ENCODE measurements at places on chromosomes 4 and X.
A peak's percentile ranks its signal among the peaks of the same experiment; 100 is the strongest.

DNA sequence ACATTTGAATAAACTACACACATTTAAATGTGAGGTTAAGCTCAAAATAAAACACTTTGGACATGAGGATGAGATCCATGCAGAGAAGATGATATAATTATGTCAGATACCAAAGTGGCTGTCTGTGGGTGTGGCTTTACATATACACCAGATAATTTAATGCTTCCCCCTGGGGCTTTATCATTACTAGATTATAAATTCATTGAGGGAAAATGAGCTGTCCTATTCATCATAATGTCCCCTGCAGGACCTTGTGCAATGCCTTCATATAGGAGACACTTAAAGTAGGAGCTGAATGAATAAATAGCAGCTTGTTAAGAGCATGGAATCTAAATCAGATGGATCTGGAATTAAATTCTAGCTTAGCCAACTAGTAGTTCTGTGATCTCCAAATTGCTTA, 49.7 kb downstream of the OTC start:
- no peak for DNase-seq

DNA sequence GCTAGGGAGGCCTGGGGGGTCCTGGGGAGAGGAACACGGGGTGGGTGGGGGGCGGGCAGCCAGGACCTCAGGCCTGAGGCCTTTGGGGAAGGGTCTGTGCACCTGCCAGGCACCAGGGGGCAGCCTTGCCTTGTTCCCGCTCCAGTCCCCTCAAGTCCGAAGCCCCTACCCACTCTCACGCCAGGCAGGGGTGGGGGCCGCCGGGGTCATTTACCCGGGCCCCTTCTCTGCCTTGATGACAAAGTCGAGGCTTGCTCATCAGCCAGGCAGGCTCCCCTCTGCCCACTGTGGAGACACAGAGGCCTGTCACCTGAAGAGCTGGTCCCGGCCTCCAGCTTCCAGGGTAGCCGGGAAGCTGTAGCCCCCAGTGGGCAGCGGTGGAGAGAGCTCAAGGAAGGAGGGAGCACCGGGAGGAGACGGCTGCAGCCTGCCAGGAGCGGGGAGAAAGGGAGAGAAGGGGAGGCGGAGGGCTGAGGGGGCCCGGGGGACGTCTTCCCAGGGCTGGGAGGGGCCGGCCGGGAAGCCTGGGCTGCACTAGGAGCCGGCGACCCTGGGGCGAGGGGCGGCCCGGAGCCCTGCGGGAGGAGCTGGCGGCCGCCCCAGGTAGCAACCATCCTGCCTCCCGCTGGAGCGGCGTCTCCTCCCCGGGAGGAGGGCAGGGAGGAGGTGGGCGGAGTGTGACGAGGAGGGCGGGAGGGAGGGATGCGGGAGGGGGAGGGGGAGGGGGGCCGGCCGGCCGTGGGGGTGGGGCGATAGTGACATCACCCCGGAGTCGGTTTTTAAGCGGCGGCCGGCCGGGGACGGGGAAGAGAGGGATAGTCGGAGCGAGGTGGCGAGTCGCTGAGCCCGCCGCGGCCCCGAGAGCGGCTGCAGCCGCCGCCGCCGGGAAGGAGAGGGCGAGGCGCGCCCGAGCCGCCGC, at the start of gene SLC6A8:
Gene SLC6A8, plus strand, starts transcription at position 806 of the 919 bp plus-strand sequence. CDS start 649 bp downstream, outside the sequence.
- DNase-seq = peak; percentile 52

- DNase-seq = no peak
These were observed 7.9 kb downstream of the EVC2 start for GRCh38 chr4:5700459-5700858.

DNA sequence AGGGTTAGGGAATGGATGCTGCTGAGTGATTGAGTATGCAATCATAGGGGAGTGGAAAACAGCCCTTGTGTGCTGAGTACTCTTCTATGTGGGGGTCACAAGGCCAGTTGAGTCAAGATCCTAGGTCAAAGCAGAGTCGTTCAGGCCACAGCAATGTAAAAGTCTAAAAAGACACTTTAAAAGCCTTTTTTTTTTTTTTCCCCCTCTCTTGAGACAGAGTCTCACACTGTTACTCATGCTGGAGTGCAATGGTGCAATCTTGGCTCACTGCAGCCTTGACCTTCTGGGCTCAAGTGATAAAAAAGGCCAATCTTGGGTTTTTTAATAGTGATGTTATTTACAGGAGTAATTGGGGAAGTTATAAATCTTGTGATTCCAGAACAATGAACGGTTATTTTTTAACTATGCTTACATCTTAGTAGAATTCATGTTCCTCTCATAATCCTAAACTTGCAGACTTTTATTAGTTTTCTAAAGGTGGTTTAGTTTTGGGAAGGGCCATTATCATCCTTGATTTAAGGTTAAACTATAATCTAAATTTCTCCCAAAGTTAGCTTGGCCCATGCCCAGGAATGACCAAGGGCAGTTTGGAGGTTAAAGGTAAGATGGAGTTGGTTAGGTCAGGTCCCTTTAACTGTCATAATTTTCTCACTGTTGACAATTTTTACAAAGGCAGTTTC, 82.2 kb upstream of the BMP2K start:
- no peak for DNase-seq

DNA sequence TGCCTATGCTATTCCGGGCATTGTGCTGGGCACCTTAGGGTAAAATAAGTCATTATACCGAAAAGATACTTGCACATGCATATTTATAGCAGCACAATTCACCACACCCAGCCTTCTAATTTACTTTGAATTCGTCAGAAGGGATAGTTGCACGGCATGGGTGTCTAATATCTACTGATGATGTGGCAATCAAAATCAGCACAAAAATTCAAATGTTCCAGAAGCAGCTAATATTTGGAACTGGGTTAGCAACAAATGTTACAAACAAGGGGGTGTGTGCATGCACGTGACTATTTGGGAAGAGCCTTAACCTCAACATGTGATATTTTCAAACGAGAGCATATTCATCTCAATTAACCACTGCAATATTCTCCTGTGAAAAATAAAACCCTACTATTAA, 79.7 kb upstream of the PRSS48 start:
- DNase-seq = no peak

DNA sequence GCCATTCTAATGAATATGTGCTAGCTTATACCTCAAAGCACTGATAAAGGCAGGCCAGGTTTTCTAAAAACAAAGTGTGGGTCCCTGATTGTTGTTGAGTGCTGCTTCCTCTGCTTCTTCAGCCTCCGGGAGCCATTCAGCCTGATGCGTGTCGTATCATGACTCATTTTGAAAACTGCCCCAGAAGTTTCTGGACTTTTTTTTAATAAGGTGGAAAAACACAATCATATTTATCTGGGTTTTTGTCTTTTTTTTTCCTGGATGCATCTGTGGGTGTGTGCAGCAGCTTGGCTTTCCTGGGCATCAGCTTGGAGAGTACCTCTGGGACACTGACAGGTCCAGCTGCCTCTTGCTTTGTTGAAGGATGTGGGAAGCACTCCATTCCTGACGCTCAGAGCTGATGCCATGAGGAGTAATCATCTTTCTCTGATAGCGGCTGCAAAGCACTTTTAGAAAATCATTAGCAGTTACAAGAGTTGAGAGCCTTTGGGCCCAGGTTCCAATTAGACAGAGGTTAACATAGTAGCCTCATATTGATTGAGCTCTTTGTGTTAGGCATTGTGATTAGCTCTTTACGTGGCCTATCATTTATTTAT, 66.9 kb downstream of the PARM1 start:
- no peak for DNase-seq

- no peak for DNase-seq
These were observed 410.9 kb downstream of the PDGFC start for GRCh38 chr4:156560701-156561100.

- DNase-seq = no peak
These were observed 57.6 kb upstream of the PRKG2 start for GRCh38 chr4:81272671-81273070.

DNA sequence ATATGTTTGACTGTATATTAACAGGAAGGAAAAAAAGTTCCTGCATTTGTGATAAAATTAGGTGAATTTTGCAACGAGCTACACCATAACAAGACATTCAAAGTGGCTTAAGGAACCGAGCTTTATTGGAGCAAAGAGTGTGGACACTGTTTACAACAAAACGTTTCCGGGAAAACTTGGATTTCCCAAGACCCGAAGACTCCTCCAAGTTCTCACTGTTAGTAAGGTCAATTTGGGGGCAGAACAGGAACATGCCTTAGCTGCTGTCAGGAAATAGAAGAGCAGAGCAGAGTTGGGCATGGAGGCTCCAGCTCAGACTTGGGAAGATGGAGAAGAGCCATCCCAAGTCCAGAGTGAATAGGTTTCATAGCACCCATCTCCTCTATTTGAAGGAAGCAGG, 16.5 kb downstream of the ADH6 start:
- no peak for DNase-seq

DNA sequence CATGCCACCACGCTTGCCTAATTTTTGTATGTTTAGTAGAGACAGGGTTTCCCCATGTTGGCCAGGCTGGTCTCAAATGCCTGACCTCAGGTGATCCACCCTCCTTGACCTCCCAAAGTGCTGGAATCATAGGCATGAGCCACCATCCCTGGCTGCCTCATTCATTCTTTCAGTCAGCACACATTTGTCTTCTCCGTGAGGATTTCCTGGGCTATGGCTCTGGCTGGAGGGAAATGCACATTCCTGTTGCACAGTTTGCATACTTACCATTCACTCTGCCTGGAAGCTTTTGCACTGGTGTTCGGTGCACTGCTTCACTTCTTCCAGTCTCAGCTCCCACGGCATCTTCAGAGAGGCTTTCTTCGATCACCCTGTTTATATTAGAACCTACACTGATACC, 267.8 kb downstream of the STIM2 start:
- DNase-seq = no peak

- no peak for DNase-seq
These were observed 325.3 kb upstream of the FTHL17 start for GRCh38 chrX:31397119-31397518.

- DNase-seq = no peak
These were observed 3.6 kb upstream of the CENPE start for GRCh38 chr4:103201724-103202123.

DNA sequence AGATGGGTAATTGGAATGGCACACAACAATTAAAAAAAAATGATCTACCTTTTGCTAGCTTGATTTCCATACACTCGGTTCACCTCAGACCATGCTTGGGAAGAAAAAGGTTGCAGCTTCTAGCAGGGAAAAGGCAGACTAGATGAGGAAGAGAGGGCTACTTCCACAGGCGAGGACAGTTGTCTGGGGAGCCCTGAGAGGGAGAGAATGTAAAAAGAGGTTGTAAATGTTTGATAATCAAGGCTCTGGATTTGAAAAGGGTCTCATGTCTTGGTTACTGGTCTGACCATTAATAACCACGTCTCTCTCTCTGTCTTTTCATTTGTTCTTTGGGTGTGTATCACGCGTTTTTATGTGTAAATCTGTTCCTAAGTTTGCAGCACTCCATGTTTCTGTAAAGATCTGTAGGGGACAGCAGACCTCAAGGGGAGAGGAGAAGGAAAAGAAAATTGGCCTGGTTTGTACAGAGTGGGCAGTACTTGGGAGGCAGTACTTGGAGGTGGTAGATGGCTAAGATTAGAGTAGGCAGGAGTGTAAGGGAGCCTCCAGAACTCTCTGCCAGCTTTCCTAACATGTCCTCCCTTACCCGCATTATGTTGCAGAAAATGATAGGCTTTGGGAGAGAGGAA, 750 bp downstream of the ARMCX5 start:
- no peak for DNase-seq

- DNase-seq = no peak
These were observed 1202.1 kb downstream of the ADGRL3 start for GRCh38 chr4:62402088-62402806.

- DNase-seq = no peak
These were observed 880.2 kb downstream of the RAPGEF2 start for GRCh38 chr4:159983082-159983481.

GRCh38 chr4:166044871-166045270, 171.8 kb downstream of the TLL1 start:
- no peak for DNase-seq

GRCh38 chr4:5357870-5358269, 306.6 kb downstream of the STK32B start:
- DNase-seq = no peak
